ENCODE measurements at places on chromosomes 7 and 10. TPM values are rescaled to one million over a fixed set of nuclear protein-coding genes. Genes with fewer than 3 reads are reported as not detected.

DNA sequence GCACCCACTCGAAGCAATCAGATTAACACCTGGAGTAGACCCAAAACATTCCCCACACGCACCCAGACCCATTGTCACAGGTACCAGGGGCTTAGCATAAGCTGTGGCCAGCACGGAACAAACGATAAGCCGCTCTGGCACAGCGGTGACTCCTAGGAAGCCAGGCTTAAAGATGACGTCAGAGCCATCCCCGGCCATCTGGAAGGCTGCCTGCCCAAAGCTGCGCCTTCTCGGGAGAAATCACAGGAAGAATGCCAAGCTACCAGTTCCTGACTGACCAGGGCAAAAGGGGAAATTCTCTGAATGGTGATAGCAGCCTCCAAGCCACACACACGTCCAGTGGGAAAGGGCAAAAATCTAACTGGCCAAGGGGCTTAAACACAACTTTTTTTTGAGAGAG lies 13.0 kb upstream of the WIPI2 start:
- DNase-seq = peak; percentile 69

SSBP1 gene
- total RNA-seq = 90.2 TPM

KCNK18 gene
- not detected for total RNA-seq

CALHM1 gene
- total RNA-seq = not detected

AGAP9 gene
- 10.3 TPM for total RNA-seq

EBLN1 gene
- not detected for total RNA-seq
